ENCODE measurements at places on chromosomes 1 and 21.
A peak's percentile ranks its signal among the peaks of the same experiment; 100 is the strongest.

DNA sequence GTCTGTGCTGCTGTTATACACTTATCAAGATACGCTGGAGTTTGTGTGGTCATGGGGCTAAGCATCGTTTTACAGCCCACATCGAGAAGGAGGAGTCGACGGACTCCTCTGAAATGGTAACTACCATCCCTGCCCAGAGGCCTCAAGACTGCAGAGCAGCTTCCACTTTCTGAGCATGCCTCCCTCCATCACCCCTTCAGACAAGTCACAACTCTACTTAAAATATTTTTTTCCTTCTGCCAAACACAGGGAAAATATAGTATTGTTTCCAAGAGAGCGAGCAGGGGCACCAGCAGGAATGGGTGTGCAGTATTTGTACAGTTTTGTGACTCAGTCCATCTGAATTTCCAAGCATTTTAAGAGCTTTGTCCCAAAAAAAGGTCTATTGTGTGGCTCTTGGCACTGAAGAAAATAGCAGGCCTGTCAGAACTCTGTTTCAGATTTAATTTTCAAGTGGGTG, 14.1 kb downstream of the EVA1C start:
- peak; percentile 68 for DNase-seq

DNA sequence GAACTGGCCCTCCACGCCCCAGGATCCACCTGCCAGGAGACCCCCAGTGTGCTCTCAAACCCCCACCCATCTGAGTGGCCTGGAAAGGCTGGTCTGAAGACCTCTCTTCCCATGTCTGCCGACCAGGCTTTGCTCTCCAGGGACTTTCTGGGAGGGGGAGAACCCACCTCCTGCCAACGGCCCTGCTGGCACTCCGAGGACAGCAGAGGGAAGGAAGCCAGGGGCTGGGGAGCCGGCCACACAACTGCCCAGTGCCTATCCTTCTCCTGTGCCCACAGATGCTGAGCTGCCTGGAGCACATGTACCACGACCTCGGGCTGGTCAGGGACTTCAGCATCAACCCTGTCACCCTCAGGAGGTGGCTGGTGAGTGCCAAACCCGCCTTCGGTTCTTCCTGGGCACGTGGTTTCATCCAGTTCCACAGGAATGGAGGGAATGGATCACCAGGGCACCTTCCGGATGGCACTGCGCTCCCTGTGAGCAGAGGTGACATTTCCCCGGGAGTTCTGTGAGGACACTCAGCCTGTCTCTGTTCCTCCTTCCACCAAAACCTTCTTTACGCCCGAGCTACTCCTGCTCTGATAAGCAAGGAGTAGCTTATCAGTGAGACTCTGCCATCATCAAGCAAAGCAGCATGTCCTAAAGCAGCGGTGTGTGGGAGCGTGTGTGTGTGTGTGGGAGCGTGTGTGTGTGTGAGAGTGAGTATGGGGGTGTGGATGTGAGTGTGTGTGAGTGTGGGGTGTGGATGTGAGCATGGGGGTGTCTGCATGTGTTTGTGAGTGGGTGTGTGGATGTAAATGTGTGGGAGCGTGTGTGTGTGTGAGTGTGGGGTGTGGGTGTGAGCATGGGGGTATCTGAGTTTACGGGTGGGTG, 105.5 kb downstream of the PDE9A start:
- DNase-seq: no peak

GRCh38 chr1:107965110-107965991, at the start of gene VAV3:
VAV3 (minus strand) TSS chr1:107965180; CDS start chr1:107964869, 311 bp downstream.
- peak; percentile 51 for DNase-seq

GRCh38 chr1:186680245-186681061, at the start of gene PTGS2:
PTGS2 (minus strand) TSS chr1:186680423; CDS start chr1:186680290, 133 bp downstream.
- DNase-seq: peak; percentile 92

- DNase-seq: no peak
Observed at GRCh38 chr1:3534803-3535637, 76.3 kb downstream of the MEGF6 start.

- DNase-seq: no peak
Observed at GRCh38 chr21:43866659-43867331, 1.8 kb downstream of the AGPAT3 start.

- no peak for DNase-seq
Observed at GRCh38 chr1:116474921-116475849, 95.6 kb downstream of the CD58 start.

DNA sequence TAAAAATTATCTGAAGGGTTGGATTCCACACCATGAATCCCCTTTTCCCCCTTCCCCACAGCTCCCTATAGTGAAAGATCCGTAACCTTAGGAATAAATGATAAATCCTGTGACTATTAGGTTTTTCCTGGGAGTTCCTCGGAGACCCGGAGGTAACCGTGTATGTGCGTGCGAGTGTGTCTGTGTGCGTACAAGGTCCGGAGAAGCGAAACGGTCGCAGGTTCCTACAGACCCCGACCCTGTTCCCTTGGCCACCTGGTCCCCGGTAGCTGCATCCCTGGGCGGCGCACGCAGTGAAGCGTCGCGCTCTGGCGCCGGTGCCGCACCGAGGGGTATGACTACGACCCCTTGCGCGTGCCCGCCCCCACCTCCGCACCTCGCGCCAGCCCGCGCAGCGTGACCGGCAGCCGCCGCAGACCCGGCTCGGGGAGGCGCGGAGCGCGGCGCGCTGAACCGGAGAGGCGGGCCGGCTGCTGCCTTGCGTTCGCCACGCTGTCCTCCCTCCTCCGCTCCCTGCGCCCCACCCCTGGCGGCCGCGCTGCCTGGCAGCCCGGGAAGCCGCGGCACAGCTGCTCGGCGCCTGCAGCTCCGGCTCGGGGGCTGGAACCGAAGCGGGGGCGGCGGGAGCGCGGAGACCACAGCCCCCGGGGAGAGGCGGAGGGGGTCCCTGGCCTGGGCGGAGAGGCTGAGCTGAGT, at the start of gene AK5:
TSS of gene AK5 (plus strand) at position 529 of the 696 bp plus-strand sequence. CDS start 295 bp downstream, outside the sequence.
- peak; percentile 52 for DNase-seq

- DNase-seq: peak; percentile 93
Observed at GRCh38 chr1:115727706-115728249, 40.7 kb downstream of the CASQ2 start.

GRCh38 chr1:2528016-2528415, 1.6 kb upstream of the PANK4 start:
- DNase-seq: no peak

GRCh38 chr1:203338335-203339036, 12.4 kb downstream of the FMOD start:
- DNase-seq: peak; percentile 55

DNA sequence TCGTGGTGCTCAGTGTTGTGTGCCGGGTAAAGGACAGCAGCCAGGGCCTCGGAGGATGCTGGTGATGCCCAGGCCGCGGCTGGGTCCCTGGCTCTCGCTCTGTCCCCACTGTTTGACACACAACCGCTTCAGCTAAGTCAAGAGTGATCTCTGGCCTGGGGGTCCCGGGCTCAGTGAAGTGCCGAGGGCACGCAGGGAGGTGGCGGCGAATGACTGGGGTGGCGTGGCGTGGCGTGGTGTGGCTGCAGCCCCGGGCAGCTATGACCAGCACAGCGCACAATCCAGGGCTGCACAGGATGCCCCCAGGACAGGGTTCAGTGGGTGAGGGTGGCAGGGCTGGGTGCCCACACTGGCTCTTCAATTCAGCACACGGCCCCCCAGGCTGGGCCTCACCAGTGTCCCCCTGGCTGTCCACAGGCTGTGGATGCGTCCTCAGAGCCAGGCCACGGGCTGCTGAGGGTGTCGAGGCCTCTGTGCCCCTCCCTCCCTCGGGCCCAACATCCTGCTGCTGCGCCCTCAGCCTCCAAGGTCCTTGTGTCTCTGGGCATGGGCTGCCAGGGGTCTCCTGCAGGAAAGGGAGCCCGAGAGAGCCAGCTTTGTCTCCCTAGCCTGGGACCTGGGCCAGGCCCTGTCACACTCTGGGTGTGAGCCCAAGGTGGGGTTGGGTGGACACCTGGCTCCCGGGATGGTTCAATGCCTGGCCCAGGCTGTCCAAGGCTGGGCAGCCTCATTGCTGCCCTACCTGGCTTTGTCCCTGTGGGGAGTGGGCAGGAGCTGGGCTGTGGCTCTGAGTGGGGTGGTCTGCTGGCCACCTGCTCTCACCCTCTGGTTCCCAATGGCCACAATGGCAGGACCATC, 12.0 kb upstream of the SKI start:
- no peak for DNase-seq

- no peak for DNase-seq
Observed at GRCh38 chr1:163038928-163039706, 30.0 kb upstream of the RGS4 start.

GRCh38 chr1:209688746-209689234, 13.6 kb downstream of the G0S2 start:
- DNase-seq: peak; percentile 46

DNA sequence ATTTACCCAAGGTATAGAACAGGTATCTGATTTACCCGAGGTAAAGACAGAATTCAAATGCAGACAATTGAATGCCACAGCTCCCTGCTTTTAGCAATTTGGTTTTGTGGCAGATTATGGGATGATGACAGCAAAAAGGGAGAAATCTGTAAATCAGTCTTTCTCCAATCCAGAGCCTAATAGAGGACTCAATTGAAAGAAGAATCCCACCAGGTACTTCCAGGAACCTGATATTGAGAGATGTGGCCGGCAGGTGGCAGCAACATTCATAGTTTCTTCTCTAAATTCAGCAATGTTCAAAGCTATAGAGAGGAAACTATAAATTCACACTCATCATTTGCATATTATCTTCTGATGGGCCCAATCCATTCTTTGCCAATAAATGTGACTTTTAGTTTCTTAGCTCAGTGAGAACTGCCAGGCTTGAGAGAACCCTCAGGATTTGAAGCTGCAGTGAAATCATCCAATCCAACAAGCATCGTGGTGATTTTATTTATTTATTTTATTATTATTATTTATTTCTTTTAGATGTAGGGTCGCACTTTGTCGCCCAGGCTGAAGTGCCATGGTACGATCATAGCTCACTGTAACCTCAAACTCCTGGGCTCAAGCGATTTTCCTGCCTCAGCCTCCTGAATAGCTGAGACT, 9.8 kb upstream of the PHACTR4 start:
- DNase-seq: peak; percentile 58

GRCh38 chr1:81314513-81315233, 486.1 kb upstream of the ADGRL2 start:
- no peak for DNase-seq

- no peak for DNase-seq
Observed at GRCh38 chr1:158180741-158181576, at the start of gene CD1D. CD1D (plus strand) TSS chr1:158180895; CDS start chr1:158181102, 207 bp downstream.

DNA sequence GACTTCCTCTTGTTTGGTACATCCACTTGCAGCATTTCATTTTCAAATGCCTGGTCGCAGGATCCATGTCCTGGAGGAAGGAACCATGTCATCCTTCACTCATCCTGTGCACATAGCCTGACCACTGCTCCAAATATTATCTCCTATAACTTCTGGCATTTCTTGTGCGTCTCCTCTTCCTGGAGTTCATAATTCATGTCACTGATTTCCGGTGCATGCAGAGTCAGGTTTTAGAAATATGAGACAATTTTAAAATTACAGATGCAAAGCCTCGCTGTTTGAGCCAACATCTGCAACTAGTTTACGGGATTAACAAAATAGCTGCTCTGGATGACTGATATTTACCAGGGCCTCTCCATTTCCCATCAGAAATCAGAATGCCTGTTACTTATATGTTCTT, 268.1 kb downstream of the DNM3 start:
- DNase-seq: peak; percentile 62

DNA sequence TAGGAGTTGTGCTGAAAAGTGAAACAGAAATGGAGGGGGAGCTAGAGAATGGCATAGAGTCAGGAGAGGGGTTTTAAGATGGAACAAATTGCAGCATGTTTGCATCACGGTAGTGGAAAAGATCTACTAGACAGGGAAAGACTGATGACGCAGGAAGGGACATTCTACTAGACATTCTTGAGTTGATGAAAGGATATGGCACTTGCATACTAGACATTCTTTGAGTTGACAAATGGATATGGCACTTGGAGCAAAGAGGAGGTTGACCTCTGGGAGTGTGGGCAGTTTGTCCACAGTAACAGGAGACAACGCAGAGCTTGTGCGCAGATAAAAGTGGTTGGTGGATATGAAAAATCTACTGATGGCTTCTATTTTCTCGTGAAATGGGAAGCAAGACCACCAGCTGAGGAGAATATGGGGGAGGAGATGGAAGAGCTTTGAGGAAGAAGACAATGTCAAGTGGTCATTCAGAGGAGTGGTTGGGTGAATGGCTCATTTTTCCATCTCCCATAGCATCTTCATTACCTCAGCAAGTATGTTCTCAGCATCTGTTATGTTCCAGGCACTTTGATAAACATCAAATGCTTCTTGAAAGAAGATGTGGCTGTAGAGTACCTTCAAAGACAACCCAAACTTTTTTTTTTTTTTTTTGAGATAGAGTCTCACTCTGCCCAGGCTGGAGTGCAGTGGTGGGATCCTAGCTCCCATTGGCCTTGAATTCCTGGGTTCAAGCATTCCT, 2.4 kb upstream of the CTPS1 start:
- DNase-seq: peak; percentile 83

GRCh38 chr1:118257946-118258345, 72.9 kb upstream of the SPAG17 start:
- DNase-seq: peak; percentile 75

DNA sequence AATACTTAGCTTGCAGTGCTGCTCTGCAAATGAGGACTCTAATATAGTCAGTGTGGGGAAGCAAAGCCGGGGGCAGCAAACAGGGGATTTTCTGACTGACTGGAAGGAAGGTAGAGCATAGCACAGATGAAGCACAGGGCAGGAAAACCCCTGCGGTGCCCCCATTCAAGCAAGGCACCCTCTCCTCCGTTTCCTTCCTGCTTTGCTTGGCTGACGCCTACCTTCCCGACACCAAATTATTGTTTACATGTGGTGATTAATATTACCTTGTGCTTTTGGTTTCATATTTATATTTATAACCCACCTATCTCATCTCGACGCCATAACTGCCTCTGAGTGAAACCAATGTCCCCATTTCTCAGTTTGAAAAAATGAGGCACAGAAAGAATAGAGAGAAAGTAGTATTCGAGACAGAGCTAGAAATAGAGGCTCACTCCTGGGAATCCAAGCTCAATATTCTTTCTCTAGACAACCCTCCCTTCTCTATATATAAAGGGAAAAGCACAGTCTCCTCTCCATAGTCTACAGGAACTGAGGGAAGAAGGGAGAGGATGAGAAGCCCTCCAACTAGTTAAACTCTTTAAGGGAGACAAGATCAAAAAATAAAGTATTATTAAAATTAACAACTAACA, 41.3 kb downstream of the PIK3C2B start:
- DNase-seq: no peak

Measured in AG10803 (cell line).